ENCODE measurements at places on chromosomes 4 and X.

- DNase-seq, result no peak
Measured at GRCh38 chr4:169062897-169063244, 52.8 kb upstream of the CBR4 start.

GRCh38 chr4:791898-792625, 33.9 kb downstream of the CPLX1 start:
- no peak for DNase-seq

DNA sequence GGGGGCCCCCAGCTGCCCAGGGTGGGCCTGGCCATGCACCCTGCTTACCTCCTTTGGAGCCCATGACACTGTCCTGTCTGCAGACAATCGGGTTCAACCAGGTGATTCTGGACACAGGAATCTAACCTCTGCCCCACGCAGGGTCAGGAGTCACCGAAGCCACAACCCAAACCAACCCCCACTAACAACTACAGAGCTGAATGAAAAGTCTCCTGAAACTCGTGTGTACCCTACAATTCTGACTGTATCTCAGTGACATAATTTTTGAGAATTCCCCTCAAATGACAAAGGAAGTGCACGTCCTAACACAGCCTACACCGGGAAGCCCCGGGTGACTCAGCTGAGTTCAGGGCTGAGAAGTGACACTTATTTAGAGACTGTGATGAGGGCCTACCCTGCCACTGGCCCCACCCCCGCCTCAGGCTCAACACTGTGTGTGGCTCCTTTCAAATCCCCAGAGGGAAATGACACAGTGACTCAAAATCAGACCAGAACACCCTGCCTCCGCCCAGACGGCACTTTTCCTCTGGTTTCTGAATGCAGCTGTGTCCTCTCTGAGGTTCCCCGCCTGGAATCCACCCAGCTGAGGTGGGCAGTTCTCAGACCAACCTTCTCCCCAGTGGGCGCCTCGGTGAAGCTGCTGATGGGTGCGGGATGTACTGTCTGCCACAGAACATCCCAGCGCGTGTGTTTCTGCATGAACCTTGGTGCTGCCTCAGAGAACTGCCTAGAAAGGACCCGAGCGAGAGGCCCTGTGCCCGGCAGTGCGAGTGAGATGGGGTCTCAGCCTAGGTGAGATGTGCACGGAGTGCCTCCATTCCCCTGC, 9.9 kb downstream of the TNIP2 start:
- DNase-seq, result no peak

DNA sequence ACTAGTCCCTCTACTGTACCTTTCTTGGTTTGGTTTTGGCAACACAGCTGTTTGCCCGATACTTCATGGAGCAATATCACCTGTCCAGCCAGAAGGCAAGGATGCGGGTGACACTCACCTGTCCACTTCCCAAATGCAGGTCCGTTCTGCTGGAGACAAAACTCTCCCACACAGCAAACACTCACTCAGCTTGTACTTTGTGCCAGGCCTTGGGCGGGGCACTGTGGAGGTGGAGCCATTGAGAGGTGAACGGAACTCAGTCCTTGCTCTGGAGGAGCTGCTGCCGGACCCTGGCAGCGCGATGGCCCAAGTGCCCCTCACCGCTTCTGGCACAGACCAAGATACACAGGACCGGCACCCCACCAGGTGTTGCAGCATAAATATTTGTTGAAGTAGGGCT, 15.3 kb upstream of the HMGB3 start:
- no peak for DNase-seq

DNA sequence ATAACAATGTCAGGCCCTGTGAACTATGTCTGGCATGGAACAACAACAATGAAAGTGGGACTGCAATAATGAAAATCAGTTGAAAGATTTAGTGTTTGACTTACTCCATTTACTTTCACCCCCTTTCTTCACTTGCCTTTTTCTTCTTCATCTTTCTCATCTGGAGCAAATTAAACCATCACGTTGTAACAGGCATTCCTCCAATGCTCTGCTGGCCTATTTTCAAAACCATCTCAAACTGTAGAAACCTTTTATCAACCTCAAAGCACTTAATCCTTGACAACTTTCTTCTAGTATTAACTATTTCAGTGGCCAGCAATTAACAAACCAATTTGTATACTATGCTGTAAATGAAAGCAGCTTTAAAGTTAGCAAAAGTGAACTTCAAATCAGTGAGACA, 8.3 kb downstream of the KLHL13 start:
- no peak for DNase-seq

Data from NCI-H446 treated with DMSO at 0.1 percent for 48 hours (cell line).